Lower leg skin (tissue), 4 donors: ENCODE measurements at places on chromosomes 4 and X. TPM values are rescaled to one million over a fixed set of nuclear protein-coding genes. Genes with fewer than 3 reads are reported as not detected.

CENPVL1 gene
- total RNA-seq, result not detected

GABRG1 gene
- not detected for total RNA-seq

STK26 gene
- total RNA-seq, result 7.0 TPM

NDNF gene
- 6.7 TPM for total RNA-seq

PPBP gene
- total RNA-seq, result not detected

CXCL3 gene
- total RNA-seq, result 0.25 TPM

GRCh38 chrX:127570276-127570675, 481.9 kb downstream of the ACTRT1 start:
- no peak for DNase-seq

GRCh38 chr4:113574636-113575103, 186.9 kb downstream of the CAMK2D start:
- DNase-seq, result no peak

- no peak for DNase-seq
Observed at GRCh38 chr4:182918044-182918607, 940 bp upstream of the DCTD start.

DNA sequence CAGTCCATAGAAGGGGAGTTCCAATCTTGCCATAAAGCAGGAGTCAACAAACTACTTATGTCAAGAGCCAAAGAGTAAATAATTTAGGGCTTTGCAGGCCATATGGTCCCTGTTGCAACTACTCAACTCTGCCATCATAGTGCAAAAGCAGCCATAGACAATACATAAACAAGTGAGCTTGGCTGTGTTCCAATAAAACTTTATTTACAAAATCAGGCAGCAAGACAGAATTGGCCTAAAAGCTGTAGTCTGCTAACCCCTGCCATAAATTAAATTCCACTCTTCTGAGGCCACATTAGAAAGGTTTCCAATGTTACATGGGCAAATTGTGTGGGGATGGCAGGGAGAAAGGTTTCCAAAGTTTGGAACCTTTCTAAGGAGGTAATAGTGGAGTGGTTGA, 14.7 kb downstream of the TRMT2B start:
- DNase-seq, result no peak

DNA sequence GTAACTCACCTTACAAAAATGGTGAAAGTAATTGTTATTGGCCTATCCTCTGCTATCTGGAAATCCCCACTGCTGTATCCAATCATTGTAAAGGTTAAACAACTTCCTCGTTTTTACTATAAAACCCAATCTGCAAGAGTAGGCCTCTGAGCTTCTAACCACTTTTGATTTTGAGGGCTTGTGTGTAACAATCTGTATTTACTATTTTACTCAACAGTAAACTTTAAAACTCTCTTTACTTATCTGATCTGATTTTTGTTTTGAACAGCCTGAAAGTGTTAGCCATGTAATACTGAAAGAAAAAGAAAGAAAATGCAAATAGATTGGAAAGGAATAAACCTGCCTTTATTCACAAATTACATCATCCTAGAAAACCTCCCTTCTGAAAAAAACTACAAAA, 63.1 kb downstream of the SLC10A7 start:
- DNase-seq, result no peak

GRCh38 chr4:157012296-157012695, 40.7 kb upstream of the PDGFC start:
- DNase-seq, result no peak

DNA sequence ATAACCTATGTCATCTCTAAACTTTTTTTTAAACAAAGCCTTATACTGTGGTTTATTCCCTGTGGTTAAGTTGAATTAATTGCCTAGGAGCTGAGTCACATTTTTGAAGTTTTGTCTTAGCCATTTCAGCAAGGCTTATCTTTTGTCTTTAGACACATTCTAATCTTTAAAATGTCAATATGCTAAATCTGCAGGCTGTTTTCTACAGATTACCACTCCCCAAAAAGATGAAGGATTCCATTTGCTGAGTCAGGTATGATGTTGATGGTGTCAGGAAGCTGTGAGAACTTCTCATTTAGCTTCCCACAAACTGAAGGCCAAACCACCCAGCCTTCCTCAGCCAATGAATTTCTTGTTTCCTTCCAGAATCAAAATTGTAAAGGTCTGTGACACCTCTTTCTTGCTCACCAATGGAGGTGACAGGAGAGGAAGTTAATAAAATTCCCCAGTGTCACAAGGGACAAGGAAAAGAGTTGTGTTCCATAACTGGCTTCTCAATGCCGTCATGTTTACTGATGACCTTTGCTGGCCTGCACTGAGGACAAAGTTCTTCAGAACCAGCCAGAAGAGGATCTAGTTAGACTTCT, 3.7 kb upstream of the CXCL6 start:
- no peak for DNase-seq

- DNase-seq, result no peak
Observed at GRCh38 chrX:49273181-49273727, 3.7 kb downstream of the PPP1R3F start.

DNA sequence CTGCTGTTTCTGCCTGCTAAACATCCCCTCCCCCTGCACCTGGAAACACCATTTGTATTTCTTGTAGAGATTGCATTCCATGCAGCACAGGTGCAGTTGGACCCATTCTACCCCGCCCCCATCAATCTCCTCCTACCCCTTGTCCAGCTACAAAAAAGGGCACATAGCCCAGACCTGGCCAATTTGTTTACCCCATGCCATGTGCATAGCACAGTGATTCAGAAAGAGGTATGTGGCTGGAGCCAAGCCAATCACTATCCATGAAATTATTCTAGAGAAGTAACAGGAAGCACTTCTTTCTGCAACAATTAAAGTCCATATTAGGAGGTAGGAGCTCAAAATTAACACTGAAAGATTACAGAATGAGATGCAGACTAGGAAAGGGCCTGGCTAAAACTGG, 20.2 kb upstream of the TMEM184C start:
- DNase-seq, result no peak

DNA sequence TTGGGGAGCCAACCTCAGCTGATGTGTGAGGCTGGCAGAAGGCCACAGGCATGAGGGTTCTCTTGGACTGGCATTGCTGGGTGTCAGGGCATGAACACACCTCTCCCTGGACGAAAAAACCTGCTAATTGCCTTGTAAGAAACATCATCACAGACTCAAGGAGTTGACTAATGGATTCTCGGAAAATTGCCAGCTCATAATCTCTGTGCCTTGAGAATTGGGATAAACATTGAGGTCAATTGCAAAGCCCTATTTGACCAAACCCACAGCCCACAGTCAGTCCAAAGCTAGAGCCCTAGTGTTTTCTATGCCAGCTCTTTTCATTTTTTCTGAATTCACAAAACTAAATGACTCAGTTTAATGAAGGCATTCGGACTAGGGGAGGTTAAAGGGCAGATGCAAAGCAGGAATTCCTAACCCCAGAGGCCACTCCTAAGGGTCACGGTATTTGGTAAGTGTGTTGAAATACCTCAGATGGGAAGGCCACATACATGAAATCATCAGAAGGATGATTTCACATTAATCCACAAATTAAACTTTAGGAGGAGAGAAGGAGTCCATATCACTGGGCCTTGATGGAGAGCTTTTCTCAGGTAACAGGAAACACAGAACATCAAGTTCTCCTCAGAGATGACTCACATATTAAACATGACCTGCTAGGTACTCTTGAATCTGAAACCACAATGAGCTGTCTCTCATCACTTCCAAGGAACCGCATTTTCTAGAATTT, 39.0 kb upstream of the RASL11B start:
- DNase-seq, result no peak

DNA sequence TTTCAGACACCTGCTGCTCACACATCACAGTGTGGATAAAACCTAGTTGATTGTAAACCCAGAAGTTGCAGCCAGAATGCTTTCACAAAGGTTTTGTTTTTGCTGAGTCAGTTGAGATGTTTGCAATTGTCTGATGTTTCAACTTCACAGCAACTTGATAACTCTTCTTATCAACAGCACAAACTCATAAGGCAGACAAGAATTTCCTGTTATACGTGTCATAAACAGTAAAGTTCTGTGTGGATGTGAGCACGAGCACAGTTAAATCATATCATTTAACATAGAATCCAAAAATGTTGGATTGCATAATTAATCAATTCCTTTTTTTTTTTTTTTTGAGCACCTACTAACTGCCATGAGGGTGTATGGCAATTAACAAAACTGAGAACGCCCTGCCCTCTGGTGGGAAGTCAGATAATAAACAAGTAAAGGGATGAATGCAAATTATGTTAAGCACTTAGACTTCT, 512.2 kb downstream of the PDHA2 start:
- DNase-seq, result no peak
